ENCODE measurements at places on chromosomes 12 and 14.
A peak's percentile ranks its signal among the peaks of the same experiment; 100 is the strongest.

- no peak for DNase-seq
Measured at GRCh38 chr14:101961011-101961721, 3.2 kb upstream of the DYNC1H1 start.

DNA sequence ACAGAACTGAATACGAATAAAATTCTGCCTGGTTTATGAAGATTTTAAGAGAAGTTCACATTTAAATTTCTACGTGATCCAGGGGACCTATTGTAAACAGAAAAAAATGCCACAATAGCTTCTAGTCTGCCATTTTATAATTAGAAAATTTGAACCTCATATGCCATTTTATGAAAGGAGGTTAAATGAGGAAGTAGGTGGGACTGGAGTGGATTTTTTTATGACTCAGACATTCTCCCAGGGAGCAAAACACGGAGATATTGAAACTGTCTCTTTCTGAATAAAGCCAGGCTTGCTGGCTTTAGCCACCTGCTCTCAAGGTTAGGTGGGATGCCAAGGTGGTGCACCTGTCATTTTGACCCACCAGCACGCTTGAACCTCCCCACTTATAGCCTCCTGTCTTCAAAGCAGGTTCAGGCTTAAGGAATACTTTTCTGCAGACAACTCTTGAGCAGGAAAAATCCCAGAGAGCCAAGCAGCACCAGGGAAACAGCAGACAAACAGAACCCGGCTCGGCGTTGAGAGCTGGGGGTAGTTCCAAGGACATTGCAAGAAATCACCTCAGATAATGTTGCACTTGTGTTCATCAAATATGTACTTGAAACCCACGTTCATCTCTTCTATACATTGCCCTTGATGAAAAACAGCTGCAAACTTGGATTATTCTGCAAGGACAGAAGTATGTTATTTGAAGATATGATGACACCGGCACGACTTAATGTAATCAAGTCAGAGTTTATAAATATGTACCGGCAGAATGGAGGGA, 203.7 kb downstream of the PPM1H start:
- no peak for DNase-seq

- peak; percentile 45 for DNase-seq
Measured at GRCh38 chr12:108618079-108618952, 15.4 kb downstream of the SELPLG start.

GRCh38 chr12:101935890-101936746, 58.7 kb downstream of the DRAM1 start:
- peak; percentile 41 for DNase-seq

- DNase-seq = no peak
Measured at GRCh38 chr14:89767861-89768268, 186.7 kb downstream of the EFCAB11 start.

DNA sequence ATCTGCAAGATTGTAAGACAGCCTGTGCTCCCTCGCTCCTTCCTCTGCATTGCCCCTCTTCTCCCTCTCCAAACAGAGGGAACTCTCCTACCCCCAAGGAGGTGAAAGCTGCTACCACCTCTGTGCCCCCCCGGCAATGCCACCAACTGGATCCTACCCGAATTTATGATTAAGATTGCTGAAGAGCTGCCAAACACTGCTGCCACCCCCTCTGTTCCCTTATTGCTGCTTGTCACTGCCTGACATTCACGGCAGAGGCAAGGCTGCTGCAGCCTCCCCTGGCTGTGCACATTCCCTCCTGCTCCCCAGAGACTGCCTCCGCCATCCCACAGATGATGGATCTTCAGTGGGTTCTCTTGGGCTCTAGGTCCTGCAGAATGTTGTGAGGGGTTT, 37.4 kb downstream of the DAD1 start:
- DNase-seq = no peak

GRCh38 chr14:90290337-90291011, 34.1 kb downstream of the PSMC1 start:
- no peak for DNase-seq
